Kasumi-1 (cell line): ENCODE measurements at places on chromosomes 6 and 20.

DNA sequence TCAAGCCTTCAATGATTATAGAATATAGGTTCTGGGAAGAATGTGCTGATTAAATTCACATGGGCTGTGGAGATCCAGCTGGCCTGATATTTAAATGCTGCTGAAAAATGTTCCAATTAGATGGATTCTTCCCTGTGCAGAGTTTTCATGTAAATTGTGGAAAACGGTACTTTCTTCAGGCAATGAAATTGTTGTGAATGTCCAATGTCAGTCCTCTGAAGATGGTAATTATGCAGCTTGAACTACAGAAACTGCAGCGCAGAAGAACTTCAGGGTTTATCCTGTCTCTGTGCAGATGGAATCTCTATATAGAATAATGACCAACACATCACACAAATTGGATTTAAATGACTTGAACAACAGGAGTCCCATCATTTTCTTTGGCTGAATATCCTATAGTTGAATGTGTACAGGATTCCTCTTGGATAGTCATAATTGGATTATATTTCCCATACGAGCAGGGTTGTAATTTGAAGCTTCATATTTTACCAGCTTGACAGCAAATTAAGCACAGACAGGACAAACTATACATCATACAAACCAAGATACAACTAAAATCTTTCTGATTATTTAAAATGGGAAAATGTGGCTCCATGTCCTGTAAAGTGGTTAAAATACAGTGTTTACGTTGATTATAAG, 82.3 kb downstream of the CAP2 start:
- no peak for DNase-seq

GRCh38 chr6:166763606-166764472, 136.8 kb upstream of the RPS6KA2 start:
- DNase-seq: no peak

- no peak for DNase-seq
These were observed 150.0 kb upstream of the SLC22A16 start for GRCh38 chr6:110626442-110626841.

- peak; percentile 11 for DNase-seq
These were observed 202.2 kb upstream of the PRND start for GRCh38 chr20:4519534-4519933.

- no peak for DNase-seq
These were observed 30.1 kb upstream of the ARFGEF2 start for GRCh38 chr20:48891235-48892048.

DNA sequence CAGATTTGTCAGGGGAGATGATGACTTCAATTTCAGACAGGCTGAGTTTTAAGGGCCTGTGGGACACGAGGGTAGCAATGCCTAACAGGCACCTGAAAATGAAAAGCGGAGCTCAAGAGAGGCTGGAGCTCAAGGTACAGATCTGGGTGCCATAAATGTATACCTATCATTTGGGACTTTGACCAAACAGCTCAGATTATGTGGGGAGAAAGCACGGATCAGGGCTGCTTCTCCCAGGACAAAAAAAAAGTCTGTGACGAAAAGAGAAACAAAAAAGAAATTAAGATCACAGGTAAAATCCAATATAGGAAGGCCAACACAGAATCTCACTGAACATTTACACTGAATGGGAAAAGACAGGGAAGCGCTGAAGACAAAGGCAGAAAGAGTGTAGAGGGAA, 1.9 kb downstream of the PRELID3B start:
- no peak for DNase-seq
